ENCODE measurements at places on chromosomes 1 and 21.

DNA sequence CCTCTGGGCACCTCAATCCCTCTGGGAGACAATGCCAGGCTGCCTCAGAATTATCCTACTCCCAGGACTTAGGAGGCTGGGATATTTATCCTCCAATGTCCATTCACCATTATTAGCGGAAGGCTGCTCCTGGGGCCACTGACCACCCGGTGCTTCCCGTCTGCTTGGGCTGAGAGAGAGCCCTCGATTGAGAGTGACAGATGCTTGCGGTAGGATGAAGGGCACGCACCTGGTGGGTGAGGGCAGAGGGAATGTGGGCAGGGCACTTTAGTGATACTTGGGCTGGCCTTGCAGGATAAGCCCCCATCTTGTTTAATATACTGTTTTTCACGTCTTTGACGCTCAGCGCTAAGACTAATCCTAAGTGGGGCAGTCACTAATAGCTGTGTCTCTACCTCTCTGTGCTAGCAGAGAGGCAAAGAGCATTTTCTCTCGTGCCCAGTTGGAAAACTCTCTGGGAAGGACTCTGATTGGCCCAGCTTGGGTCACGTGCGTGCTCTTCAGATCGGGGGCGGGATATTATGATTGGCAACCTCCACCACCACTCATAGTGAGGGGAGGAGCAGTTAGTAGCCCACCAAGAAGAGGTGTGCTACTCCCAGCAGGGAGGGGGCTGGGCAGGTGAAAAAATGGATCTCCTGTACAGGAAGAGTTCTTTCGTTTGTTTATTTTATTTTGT is 10.6 kb upstream of the PARS2 start:
- no peak for DNase-seq

DNA sequence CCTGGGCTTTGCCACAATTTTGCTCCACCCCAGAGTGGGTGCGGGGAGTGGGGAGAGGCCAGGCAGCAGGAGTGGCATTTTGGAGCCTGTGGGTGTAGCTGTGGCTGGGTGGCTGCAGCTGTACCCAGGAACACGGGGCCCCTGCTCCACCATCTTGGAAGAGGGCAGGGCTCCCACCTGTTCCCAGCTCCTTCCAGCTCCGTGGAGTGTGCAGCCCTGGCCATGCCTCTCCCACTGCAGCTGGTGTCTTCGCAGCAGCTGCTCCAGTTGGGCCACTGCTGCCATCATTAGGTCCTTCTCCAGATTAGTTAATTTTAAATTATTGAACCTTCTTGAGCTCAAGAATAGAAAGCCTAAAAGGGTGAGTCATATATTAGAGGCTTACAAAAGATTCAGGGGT is 17.6 kb downstream of the FAM20B start:
- DNase-seq: no peak

GRCh38 chr1:232620356-232620969 is 9.5 kb downstream of the SIPA1L2 start:
- no peak for DNase-seq

- DNase-seq: no peak
These were observed 3.7 kb upstream of the DDX20 start for GRCh38 chr1:111751906-111752575.

- no peak for DNase-seq
These were observed 9.9 kb downstream of the ANGPTL7 start for GRCh38 chr1:11198851-11199594.

- no peak for DNase-seq
These were observed 41.7 kb downstream of the DISP3 start for GRCh38 chr1:11520531-11521233.

GRCh38 chr1:214331827-214332423 is 51.0 kb downstream of the SMYD2 start:
- DNase-seq: no peak

DNA sequence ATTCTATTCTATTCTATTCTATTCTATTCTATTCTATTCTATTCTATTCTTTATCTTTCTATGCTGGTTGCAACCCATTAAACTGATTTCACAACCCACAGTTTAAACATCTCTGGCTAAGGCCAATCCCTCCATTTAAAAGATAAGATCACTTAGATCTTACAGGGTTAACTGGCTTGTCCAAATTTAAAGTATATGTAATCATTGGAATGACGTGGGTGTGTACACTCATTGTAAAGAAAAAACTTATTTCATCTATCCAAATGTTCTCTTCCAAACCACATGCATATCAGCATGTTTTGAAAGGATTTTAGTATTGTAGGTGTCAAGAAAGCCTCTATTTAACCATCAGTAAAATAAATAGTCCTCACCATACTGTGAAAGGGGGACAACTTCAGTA is 299.6 kb upstream of the RUNX1 start:
- DNase-seq: no peak

- DNase-seq: no peak
These were observed 19.8 kb downstream of the SPRTN start for GRCh38 chr1:231357831-231358354.

DNA sequence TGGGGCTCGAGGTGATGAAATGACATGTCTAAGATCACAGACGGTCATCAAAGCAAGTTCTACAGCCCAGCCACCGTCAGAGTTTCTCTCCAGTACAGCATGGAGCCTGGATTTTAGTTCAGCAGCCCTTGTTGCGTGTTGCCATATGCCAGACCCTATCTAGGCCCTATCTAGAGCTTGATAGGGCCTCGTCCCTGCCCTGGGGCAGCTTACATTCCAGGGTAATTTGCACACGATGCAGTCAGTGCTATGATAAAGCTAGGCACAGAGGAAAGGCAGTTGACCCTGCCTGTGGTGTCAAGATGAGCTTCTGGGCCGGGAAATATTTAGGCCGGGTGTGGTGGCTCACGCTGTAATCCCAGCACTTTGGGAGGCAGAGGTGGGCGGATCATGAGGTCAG is 18.9 kb downstream of the ETV3L start:
- no peak for DNase-seq

DNA sequence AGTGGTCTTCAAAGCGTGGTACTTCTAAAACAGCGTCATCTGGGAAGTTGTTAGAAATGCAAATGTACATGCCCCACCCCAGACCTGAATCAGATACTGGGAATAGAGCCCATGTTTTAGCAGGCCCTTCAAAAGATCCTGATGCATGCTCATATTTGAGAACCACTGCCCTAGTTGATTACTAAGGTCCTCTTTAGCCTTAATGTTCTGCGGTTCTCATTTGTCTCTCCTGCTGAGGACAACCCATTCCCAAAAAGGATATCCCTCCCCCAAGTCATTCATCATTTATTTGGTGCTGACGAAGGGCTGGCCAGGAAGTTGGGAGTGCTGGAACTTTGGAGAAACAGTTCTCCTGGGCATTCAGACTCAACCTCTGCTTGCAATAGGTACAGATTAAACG is 92.4 kb upstream of the RALGPS2 start:
- no peak for DNase-seq

- no peak for DNase-seq
These were observed 42.5 kb downstream of the CNST start for GRCh38 chr1:246608616-246609376.

DNA sequence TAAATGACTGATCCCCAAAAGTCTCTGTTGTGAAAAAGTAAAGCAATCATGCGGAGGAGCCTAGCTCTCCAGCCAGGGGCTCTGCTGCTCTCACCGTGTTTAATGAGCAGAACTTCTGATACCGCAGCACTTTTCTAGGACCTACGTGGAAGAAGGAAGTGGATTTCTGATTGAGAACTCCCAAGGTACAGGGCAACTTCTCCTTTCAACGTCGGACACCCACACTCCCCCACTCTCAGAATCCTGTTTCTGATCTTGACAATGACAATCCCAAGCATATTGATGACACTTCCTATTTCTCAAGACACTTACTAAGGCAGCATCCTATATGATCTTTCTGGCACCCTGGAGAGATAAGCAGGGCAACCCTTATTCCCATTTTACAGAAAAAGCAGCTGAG is 78.4 kb downstream of the PROX1 start:
- DNase-seq: no peak

DNA sequence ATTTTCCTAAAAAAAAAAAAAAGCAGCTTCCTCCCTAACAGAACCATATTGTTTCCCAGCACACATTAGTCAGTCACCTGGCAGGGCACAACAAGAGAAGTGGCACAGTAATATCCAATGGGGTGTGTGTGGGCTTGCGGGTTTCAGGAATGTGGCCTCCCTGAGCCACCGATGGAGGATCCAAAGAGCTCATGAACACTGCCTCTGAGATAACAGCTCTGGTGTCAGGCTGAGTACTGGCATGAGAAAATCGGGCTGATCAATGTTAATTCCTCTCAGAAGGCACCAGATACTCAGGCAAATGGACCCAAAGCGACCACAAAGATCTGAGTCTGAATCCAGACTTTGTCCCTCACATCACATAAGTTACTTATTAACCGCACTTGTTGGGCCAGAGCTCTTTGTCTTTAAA is 2.2 kb upstream of the LYPD8 start:
- no peak for DNase-seq

DNA sequence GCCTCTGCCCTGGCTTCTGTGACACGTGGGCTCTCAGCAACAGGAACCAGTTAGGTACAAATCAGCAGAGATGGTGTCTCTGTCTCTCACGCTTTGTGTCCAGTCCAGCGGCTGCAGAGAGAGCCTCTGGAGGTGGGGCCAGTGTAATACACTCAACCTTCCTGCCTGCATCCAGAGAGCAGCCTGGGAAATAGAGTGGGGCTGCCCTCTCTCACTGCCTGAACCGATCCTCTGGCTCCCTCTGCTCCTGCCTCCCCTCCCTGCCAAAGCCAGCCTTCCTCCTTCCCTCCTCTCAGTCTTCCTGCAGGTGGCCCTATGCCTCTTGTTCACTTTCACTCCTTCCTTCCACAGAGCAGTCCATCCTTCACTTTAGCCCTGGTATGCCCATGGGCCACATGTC is at the start of gene ZNF648:
Gene ZNF648 (minus strand): TSS at position 119 of the 400 bp plus-strand sequence. CDS start 3,702 bp downstream, outside the sequence.
- no peak for DNase-seq

- no peak for DNase-seq
These were observed 51.2 kb upstream of the EDN2 start for GRCh38 chr1:41535716-41536115.

DNA sequence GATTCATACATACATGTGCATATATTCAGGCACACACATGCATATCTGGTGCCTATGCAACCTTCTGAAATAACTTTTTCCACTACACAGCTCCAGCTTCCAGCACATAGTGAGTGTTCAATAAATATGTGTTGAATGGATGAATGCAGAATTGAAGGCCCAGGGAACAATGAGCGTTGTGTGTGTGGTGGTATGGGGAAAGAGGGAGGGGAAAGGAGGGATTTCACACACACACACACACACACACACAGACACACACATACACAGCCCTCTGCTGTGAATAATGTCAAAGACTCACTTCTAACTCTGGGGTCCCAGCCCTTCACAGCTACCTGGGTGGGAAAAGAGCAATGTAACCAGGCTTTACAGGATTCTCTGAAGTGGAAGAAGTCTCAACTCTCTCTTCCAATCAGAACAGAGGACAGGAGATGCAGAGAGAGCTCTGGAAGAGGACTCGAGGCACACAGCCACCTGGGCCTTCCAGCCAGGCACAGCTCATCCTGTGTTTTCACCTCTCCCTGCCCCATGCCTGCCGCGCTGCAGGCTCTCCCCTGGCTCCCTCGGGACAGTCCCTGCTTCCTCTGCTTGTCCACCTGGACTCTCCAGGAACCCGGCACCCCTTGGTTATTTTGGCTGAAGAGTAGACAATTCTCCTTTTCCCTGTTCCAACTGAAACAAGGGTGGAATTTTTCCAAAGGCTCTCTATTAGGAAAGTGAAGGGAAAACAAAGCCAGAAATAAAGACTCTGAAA is 5.4 kb upstream of the IGSF8 start:
- DNase-seq: no peak

DNA sequence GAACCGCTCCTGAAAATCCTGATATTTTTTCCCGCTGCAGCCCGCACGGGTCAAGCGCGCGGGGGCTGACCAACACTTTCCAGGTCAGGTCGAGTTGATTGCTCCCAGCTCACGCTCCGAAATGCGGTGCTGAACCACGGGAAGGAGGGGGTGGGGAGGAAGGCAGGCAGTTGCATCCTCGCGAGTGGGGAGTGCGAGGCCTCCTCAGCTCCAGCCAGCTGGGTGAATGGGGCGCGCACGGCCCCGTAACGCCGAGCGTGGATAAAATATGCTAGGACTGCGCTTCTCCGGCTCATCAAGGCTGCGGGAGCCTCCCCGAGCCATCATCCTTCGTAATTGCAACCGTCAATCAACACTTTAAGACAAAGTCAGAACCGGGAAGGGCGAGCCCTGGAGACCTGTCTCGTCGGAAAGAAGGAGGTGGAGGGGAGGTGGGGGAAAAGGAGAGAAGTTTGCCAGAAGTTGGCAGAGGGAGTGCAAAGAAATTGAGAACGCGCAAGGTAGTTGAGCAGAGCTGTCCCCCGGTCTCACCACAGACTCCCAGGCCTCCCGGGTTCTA is 8.0 kb downstream of the NR5A2 start:
- no peak for DNase-seq

DNA sequence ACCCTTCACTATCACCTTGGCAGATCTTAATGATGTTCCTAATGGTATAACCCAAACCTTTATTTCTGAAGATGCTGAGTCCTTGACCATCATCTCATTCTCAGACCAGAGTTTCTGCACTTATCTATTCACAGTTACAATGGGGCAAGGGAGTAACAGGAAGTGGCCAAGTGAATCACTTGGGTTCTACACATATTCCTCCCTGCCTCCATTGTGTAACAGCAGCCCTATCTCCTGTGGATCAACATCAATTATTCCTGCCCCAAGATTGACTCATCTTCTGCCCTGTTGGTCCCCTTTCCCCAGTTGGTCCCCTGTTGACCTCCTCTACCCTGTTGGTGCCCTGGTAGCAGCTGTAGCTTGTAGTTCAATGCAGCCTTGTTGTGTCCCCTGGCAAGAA is 10.3 kb upstream of the S100A7 start:
- no peak for DNase-seq

DNA sequence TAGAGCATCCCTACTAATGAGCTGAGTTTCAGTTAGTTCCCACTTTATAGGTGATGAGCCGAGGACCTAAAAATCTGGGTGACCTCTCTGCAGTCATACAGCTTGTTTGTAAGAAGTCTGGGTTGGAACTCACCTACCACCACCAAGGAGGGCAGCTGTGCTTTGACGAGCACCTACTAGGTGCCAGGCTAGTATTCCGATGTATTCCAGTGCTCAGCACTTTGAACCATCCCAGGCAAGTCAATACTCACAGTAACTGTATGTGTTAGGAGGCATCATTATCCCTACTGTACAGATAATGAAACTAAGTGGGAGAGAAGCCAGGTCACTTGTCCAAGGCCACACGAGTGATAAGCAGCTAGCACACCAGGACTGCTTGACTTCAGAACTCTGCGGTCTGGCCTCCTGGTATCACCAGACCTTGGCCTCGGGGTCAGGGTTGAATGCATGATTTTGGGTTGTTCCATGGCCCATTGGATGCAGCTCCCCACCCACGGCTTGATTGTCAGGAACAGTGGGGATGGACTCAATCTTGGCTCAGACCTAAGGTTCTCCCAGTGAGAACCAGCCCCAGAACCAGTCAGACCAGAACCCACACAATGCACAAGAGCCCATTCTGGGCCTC is 20.7 kb downstream of the ECE1 start:
- DNase-seq: peak; percentile 66

GRCh38 chr1:206833106-206833680 is 32.2 kb upstream of the IL20 start:
- no peak for DNase-seq

- no peak for DNase-seq
These were observed 167.2 kb downstream of the SETD4 start for GRCh38 chr21:35893156-35893555.
